ENCODE measurements at places on chromosomes 1 and 21.

DNA sequence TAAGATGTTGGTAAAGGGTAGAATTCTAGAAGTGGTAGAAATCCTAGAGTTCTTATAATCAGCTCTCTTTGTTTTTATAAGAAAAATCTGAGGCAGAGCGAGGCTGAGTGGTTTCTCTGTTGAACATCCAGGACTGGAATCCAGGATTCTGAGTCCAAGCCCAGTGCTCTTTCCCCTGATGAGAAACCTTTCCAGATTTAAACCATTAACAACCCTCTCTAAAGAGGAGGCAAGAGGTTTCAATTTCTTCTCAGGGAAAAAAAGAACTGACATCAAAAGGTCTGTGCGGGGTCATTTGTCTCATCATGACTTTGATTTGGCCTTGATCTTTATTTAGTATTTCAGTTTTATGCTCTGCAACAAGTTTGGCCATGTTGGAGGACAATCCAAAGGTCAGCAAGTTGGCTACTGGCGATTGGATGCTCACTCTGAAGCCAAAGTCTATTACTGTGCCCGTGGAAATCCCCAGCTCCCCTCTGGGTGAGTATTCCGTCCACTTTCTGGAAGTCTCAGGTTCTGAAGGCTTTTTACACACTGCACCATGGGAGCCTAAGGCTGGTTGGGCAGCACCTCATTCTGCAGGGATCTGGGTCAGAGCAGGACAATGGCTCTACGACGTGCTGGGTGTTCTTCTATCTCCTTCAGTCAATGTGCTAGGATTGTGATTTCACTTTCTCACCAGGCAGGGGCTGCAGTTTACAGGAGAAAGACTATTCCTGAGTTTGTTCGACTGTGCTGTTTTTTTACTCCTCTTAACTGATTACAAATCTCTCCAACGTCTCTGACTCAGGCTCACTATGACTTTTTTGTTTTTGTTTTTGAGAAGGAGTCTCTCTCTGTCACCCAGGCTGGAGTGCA is 18.9 kb upstream of the CCT8 start:
- DNase-seq, result no peak
- H3K27me3 ChIP-seq, result no peaks in the 10 kb centered on the region
- H3K27ac ChIP-seq, result peak overlapping the region; percentile 56
- H3K4me1 ChIP-seq, result no peaks in the 10 kb centered on the region

GRCh38 chr1:186139701-186140100 is 235.4 kb downstream of the TPR start:
- H3K36me3 ChIP-seq, result no peaks in the 10 kb centered on the region
- H3K27ac ChIP-seq, result peak overlapping the region; percentile 35
- no peaks in the 10 kb centered on the region for H3K27me3 ChIP-seq
- H3K4me1 ChIP-seq, result no peaks in the 10 kb centered on the region

DNA sequence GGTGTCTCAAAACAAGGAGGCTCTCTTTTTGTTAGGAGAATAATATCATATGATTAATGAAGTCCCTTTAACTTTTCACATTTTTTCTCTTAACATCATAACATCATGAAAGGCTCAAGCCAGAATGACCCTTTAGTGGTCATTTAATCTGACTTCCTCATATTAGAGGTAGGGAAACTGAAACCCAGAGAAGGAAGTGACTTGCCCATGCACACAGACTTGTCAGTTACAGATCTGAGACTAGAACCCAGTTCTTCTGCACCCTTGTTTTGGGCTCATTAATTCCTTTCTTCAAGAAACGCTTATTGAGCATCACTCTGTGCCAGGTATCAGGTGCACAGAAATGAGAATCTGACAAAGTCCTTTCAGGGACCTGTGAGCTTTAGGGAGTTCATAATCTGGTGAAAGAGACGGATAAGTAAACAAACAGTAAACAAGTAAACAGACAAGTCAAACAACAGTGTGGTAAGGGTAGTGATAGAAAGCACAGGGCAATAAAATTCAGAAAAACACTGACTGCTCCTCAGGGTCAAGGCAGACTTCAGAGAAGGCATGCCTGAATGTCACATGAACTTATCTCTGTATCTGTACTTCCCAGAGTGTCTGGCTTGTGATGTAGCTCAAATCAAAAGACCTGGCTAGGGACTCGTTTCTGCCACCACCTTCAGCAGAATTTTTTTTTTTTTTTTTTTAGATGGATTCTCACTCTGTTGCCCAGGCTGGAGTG is 38.3 kb upstream of the OSBPL9 start:
- no peak for DNase-seq
- H3K4me1 ChIP-seq, result peaks cover 5% of the 10 kb centered on the region
- no peaks in the 10 kb centered on the region for H3K36me3 ChIP-seq
- H3K27me3 ChIP-seq, result no peaks in the 10 kb centered on the region

DNA sequence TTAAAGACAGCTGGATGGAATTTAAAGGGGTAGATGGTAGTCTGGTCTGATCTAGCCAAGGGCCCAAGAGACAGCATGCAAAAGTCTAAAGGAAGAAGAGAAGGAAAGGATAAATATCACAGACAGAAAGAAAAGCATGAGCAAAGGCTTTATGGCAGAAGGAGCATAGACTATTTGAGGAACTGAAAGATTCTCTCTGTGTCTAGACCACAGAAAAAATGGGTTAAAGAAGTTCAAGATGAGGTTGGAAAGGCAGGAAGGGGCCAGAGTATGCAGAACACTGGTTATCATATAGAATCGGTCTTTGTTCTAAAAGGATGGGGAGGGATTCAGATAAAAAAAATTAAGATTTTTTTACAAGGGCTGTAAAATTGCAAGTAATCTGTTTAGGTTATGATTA is 136.8 kb upstream of the SGIP1 start:
- H3K36me3 ChIP-seq, result no peaks in the 10 kb centered on the region
- no peaks in the 10 kb centered on the region for H3K4me1 ChIP-seq
- no peaks in the 10 kb centered on the region for H3K27me3 ChIP-seq
- H3K27ac ChIP-seq, result no peak overlapping the region
- DNase-seq, result no peak
- H3K4me3 ChIP-seq, result no peak overlapping the region

- no peak for DNase-seq
- H3K27me3 ChIP-seq, result no peaks in the 10 kb centered on the region
- no peak overlapping the region for H3K27ac ChIP-seq
- H3K36me3 ChIP-seq, result no peaks in the 10 kb centered on the region
Observed at GRCh38 chr1:52533713-52534112, 19.2 kb downstream of the TUT4 start.

- no peaks in the 10 kb centered on the region for H3K36me3 ChIP-seq
- DNase-seq, result no peak
- peaks cover 18% of the 10 kb centered on the region for H3K4me1 ChIP-seq
- H3K27me3 ChIP-seq, result no peaks in the 10 kb centered on the region
- H3K27ac ChIP-seq, result no peak overlapping the region
- H3K4me3 ChIP-seq, result no peak overlapping the region
Observed at GRCh38 chr21:38298832-38299231, 42.0 kb downstream of the KCNJ15 start.

DNA sequence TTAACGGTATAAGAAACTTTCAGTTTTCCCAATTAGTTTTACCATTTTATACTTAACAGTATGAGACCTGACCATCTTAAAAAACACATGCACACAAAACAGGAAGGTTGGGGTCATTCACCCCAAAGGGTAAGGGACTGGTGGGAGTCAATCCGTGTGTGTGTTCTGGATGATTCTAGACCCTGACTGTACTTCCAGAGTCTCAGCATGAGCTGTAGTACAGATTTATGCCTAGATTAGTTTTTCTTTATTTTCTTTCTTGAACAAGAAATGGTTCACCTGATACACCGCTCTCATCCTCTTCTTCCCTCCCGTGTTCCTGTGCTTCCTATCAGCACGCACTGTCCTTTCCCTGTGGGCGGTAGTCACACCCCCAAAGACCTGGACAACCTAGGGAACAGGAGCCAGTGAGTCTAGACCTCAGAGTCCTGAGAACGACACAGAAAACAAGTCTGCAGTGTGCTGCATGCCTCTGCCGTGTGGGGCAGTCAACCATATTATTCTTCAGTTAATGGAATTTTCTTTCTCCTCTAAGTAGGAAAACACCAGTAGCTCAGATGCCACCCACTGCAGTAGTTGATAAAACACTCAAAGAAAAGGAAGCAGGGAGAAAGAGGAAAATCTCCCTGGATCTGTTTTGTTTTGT is 38.9 kb upstream of the MRPS6 start:
- no peak overlapping the region for H3K4me3 ChIP-seq
- no peak overlapping the region for H3K27ac ChIP-seq
- no peak for DNase-seq

- DNase-seq, result no peak
- no peak overlapping the region for H3K4me3 ChIP-seq
- no peaks in the 10 kb centered on the region for H3K4me1 ChIP-seq
- no peaks in the 10 kb centered on the region for H3K36me3 ChIP-seq
Observed at GRCh38 chr1:106746448-106747085, 309.9 kb upstream of the PRMT6 start.
